Lung microvascular endothelial cell (primary cell): ENCODE measurements at places on chromosomes 11 and 22.

GRCh38 chr22:41825376-41825775, 7.5 kb upstream of the SREBF2 start:
- DNase-seq, result peak; percentile 60

DNA sequence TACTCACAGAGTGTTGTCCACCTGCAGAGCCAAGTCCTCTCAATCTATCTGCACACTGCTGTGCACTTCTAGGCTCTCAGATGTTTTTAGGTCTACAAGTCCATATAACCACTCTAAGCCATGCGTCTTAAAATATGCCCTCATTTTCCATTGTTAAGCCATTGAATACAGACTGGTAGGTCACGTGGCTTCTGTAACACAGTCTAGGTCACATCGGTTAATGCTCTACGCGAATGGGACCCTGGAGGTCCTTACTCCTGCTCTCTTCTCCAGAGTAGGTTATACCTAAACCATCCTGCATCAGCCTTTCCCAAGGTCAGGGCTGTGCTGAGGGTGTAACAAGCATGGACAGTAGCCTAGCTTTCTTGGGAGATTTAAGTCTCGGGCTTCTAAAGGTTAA, 819 bp downstream of the JAML start:
- no peak for DNase-seq

DNA sequence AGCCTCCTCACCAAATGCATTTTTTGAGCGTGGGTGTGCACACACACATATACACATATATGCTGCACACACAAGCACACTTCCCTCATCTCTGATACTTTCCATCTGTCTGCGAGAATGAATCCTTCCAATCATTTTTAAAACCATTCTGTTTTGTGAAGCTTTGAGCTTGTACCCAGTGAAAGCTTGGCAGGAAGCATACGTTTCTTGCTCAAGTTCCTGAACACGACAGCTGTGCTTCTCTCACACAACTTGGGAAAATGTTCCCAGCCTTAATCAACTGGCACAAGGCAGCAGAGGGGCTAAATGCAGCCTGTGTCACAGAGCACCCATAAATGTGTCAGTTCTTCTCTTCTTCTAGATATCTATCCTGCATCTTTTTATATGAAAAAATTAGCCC, 524.0 kb upstream of the KIRREL3 start:
- DNase-seq, result no peak

DNA sequence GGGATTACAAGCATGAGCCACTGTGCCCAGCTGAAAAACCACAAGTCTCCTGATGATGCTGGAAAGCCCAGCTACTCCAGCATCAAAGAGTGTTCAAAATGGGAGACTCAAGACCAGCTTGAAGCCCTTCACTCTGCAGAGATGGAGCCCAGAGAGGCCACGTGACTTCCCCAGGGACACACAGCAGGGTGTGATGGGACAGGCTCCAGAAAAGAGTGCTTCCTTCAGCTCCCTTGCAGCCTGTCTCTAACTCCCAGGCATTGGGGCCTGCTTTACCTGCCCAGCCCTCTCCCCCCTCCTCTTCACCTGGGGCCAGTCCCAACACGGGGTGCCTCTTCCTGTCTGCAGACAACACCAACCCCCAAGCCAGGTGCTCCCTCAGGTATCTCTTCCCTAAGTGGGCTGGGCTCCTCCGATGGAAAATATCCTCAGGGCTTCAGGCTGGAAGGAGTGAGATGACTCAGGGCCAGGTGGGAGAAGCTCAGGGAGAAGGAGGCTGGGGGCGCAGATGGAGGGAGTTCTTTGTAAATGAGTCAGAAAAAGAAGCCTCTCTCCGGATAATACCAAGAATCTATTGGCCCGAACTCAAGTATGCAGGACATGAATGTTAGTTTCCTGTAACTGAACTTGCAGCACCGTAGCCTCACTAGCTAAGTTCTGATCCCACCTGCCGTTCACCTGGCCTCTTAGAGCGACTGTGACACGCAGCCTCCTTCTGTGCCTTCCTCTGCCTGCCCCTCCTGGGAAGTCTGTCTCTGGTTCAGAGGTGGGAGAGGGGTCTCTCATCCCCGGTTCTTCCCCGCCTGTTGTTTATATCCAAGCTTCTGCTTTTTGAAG, 326.6 kb downstream of the MN1 start:
- DNase-seq, result peak; percentile 48

DNA sequence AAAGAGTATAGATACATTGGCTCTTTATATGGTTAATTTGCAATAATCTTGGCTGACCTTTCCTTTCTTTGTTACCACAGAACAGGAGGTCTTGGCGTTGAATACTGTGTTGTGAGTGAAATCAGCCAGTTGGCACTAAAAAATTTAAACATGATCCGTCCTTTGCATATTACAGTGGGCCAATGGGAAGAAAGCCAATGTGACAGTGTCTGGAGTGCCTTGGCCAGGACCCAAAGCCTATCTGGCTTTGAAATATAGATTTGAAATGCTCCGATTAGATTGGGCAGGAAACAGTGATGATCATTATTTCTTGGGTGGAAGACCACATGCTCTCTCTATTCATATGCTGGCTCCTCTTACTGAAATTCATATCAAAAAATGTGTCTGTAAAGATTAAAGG, 339.6 kb upstream of the ANO3 start:
- no peak for DNase-seq

- DNase-seq, result peak; percentile 66
Observed at GRCh38 chr11:75867778-75868374, 52.9 kb downstream of the UVRAG start.

DNA sequence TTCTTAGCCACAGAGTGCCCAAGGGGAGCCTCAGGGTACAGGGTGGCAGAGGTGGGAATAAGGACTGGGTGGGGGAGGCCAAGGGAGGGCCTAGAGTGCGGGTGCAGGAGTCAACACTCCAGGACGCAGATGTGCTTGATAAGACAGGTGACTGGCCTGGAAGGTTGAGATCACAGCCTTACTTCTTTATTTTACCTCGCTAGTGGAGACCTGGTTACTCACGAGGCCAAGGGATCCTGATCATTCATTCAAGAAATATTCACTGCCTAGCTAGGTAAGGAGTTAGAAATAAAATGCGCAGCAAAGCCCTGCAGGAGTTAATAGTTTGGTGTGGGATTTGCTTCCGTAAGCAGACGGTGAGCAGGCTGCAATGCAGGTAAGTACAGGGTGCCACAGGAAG, 13.2 kb upstream of the PEX26 start:
- DNase-seq, result no peak

DNA sequence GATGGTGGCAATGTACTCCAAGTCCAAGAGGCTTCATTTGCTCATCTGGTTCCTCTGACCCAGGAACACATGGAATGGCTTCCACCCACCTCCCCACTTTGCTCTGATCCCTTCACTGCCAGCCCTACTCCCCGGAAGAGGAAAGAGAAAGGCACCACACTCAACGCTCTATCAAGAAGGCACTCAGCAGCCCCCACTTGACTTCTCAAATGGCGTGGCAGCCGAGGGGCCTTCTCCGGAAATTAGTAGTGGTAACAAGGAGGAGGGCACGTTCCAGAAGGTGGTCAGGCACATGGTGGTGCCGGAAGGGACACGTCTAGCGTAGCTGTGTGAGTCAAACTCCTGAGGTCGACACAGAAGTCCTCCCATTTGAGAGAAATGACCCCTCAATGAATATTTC, 36.5 kb upstream of the CYP2D6 start:
- DNase-seq, result no peak

DNA sequence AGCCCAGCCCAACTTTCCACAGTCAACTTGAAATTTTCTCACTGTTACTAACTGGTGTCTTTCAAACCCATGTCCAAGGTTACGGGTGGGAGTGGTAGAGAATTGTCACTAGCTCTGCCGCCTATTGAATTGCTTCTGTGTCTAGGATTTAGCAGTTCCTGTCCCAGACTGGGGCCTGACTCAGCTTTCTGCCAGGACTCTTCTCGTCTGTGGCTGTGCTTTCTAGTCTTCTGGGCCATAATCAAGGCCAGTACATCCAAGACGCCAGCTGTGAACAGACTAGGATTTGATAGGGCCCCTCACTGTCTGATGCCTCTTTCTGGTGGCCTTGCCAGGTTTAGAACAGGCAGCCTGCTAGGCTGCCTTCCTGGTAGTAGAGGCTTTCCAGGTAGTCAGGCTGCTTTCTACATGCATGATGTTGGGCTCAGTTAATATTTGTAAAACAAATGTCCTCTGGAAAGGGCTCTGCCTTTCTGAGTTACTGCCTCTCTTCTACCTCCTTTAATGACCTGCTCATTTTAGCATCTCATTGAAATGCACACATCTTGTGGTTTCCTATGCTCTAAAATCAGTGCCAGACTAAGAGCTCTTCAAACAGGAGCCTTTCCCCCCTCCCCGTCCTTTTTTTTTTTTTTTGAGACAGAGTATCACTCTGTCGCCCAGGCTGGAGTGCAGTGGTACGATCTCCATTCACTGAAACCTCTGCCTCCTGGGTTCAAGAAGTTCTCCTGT, 13.1 kb upstream of the HIKESHI start:
- DNase-seq, result no peak

- no peak for DNase-seq
Observed at GRCh38 chr11:114679505-114679904, 1.2 kb downstream of the NXPE2 start.

DNA sequence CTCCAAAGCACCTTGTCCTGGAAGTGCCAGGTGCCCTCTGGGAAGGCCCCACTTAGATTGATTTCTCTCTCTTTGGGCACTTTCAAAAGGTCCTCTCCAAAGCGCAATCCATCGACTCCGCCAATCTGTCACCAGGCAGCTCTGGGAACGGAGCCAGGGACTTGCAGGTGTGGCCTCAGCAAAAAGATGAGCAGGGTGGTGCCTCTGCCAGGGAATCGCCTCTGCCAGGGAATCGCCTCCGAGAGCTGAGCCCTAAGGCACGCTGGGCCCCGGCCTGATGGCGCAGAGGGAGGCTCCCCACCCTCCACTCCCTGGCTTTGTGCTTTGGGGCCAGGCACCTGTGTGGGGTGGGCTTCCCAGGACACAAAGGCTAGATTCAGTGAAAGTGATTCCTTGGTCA, 1391.3 kb downstream of the TBC1D22A start:
- no peak for DNase-seq

GRCh38 chr11:17613428-17613962, 66.4 kb downstream of the OTOG start:
- DNase-seq, result no peak

DNA sequence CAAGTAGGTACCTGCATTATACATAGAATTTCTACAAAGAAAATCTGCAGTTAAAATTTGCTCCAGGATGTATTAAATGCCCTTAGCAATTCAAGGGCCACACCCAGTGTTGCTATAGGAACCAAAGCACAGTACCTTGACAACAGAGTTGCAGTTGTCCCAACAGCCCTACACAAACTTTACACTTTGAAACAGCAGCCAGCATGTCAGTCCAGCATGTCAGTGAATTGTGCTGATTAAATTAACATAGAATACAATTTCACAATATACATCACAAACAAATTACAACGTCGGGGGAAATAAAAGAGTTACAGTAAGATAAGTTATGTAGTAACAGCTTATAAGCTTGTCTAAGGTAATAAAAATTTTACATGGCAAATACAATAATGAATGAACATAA, 389.2 kb downstream of the SOX6 start:
- peak; percentile 58 for DNase-seq

DNA sequence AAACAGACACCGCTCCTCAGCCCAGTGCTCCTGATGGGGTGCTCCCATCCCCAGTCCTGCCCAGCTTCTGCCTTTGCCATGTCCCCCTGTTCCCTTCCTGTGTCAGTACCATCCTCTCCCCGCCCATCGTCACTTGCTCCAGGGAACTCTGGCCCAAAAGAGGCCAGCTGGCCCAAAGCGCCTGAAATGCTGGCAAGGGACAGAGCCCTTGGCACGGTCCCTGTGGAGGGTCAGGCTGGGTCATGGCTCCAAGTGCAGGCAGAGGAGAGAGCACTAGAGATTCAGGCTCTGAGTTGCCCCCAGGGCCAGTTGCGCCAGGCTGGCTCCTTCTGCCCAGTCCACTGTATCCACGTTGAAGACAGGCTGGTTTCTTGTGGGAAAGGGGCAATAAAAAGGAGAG, 8.4 kb upstream of the HDHD5 start:
- DNase-seq, result no peak

DNA sequence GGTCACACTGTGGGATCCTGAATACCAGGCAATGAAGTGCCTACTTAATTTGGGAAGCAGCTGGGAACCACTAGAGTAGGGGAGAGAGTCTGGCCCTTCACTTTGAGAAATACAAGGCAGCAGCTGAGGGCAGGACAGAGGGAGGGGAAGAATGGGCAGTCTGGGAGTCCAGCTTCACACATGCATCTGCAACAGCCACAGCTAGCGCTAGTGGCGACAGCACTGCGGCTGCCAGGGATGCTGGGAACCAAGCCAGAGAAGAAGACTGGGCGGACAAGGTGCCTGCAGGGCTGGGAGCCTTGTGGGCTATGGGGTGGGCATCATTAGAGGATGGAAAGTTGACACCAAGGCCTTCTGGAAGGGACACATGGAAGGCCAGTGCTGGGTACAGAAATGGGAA, 15.8 kb downstream of the SCUBE2 start:
- no peak for DNase-seq

GRCh38 chr11:79377406-79377805, 63.4 kb downstream of the TENM4 start:
- DNase-seq, result no peak

- DNase-seq, result no peak
Observed at GRCh38 chr22:45532235-45532631, 29.6 kb downstream of the FBLN1 start.

- DNase-seq, result no peak
Observed at GRCh38 chr11:64686466-64687170, 36.4 kb downstream of the NRXN2 start.

- DNase-seq, result no peak
Observed at GRCh38 chr11:44548032-44548695, 17.3 kb upstream of the CD82 start.

DNA sequence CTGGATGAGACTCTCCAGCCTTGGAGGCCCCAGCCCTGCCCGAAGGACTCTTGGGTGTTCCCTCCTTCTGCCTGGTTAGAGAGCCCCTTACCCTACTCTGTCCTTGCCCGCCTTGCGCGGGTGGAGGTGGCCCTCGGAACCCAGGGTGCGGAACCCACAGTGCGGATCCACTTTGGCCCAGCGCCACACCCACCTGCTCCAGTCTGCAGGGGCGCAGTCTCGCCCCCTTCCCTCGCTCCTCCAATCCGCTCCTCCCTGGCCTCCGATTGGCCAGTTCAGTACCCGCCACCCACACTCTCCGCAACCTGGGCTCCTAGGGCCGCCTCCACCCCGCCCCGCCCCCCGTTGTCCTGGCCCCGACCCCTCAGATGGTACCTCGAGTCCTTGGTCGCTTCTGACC, 2.4 kb downstream of the CAPN1 start:
- no peak for DNase-seq

DNA sequence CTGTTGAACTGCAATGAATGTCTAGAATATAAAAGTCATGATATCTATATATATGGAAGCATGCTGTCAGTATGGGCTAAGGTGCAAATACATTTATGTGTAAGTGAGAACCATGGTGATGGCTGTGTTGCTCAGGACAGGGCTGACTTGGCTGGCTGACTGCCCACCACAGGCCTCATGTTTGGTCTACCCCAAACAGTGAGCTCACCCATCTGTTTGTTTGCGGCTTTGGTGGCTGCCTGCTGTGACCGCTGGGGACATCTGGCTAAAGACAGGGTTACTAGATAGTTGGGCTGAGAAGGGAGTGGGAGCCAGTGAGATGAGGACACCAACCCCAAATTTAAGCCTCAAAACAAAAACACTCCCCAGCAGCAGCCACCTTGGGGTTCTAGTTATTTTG, 6.3 kb downstream of the CD44 start:
- DNase-seq, result peak; percentile 43
